Neural crest cell (in vitro differentiated cells): ENCODE measurements at places on chromosomes 3 and 15. TPM values are rescaled to one million over a fixed set of nuclear protein-coding genes. Genes with fewer than 3 reads are reported as not detected.

- H3K27ac ChIP-seq = no peak overlapping the region
- H3K4me3 ChIP-seq = no peak overlapping the region
- H3K36me3 ChIP-seq = no peaks in the 10 kb centered on the region
- peaks cover 4% of the 10 kb centered on the region for H3K4me1 ChIP-seq
Measured at GRCh38 chr3:57960174-57960505, 48.1 kb upstream of the FLNB start.

- DNase-seq = no peak
- H3K36me3 ChIP-seq = no peaks in the 10 kb centered on the region
- H3K27ac ChIP-seq = peak overlapping the region; percentile 92
- no peaks in the 10 kb centered on the region for H3K27me3 ChIP-seq
Measured at GRCh38 chr3:190566043-190566933, 52.4 kb downstream of the IL1RAP start.

- H3K4me3 ChIP-seq = no peak overlapping the region
- H3K36me3 ChIP-seq = peaks cover 8% of the 10 kb centered on the region
- H3K4me1 ChIP-seq = no peaks in the 10 kb centered on the region
- H3K27me3 ChIP-seq = no peaks in the 10 kb centered on the region
- no peak for DNase-seq
- no peak overlapping the region for H3K27ac ChIP-seq
Measured at GRCh38 chr15:69236505-69236904, 62.2 kb upstream of the PAQR5 start.

DNA sequence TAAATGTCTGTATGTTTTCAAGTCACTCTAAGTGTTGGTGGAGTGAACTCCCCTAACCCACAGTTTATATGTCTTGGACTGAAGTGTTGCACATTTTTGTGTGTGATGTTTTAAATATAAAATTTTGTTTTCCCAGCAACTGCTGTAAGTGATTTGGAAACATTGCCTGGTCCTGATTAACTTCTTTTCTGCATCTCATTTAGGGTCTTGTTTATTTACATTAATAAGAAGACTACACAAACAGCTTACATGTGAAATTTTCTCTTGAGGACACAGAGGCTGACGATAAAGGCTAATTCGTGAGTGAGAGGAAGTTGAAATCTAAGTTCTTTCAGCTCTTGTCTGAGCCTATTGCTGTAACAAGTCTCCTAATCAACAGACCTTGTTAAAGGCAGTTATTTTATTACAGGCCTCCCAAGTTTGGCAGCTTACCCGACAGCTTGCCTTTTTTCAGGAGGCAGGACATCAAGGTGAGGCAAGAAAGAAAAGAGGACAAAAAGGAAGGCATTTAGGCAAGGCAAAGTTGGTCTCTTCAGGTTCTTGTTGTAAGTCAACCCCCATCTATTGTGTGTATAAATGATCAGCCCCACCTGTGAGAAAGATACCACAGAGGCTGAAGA lies 177.7 kb upstream of the NR2E3 start:
- H3K4me1 ChIP-seq = peaks cover 47% of the 10 kb centered on the region
- H3K4me3 ChIP-seq = no peak overlapping the region
- DNase-seq = no peak
- no peaks in the 10 kb centered on the region for H3K36me3 ChIP-seq
- H3K27me3 ChIP-seq = peaks cover 3% of the 10 kb centered on the region

DNA sequence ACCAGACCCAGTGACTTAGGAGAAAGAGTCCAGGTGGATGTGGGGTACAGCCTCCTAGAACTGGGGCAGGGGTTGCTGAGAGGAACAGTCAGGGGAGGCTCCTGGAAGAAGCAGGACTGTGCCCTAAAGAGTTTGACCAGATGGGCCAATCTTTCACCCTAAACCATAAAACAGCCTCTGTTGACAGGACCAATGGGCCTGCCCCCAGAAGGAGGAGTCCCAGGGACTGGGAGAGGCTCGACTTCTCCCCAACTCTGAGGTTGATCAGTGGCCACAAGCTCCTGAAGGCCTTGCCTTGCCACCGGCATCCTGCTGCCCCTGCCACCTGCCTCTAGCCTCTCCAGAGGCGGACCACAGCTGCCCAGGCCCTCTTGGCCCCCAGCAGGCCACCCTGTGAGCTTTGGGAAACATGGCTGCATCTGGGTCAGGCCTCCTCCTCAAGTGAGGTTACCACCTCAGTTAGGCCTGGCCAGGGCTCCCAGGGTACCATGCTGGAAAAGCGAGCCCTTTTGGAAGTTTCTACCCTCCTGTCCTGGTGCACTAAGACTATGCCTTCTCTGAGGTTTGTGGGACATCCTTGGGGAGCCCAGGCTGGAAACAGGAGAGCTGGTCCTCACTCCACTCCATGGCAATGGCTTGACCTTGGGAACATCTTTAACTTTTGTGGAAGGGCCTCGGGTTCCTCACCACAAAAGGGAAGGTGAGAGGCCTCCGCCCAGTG lies 2.8 kb downstream of the VIPR1 start:
- H3K27ac ChIP-seq = no peak overlapping the region

- no peak overlapping the region for H3K4me3 ChIP-seq
- peaks cover 12% of the 10 kb centered on the region for H3K27me3 ChIP-seq
- H3K4me1 ChIP-seq = peaks cover 4% of the 10 kb centered on the region
- no peak overlapping the region for H3K27ac ChIP-seq
Measured at GRCh38 chr15:37872661-37873060, 61.8 kb upstream of the TMCO5A start.

- no peak overlapping the region for H3K27ac ChIP-seq
- H3K36me3 ChIP-seq = peaks cover 2% of the 10 kb centered on the region
- no peaks in the 10 kb centered on the region for H3K27me3 ChIP-seq
- H3K4me3 ChIP-seq = no peak overlapping the region
Measured at GRCh38 chr15:61157933-61158332, 71.2 kb downstream of the RORA start.

- DNase-seq = no peak
- no peaks in the 10 kb centered on the region for H3K36me3 ChIP-seq
- H3K4me1 ChIP-seq = no peaks in the 10 kb centered on the region
- H3K27me3 ChIP-seq = peaks cover 7% of the 10 kb centered on the region
- no peak overlapping the region for H3K27ac ChIP-seq
- H3K4me3 ChIP-seq = no peak overlapping the region
Measured at GRCh38 chr15:79657722-79658121, 225.6 kb downstream of the MINAR1 start.

GRCh38 chr3:53823956-53824657 lies 22.1 kb downstream of the CHDH start:
- no peaks in the 10 kb centered on the region for H3K36me3 ChIP-seq
- H3K4me1 ChIP-seq = no peaks in the 10 kb centered on the region
- no peak for DNase-seq
- H3K27ac ChIP-seq = peak overlapping the region; percentile 50
- H3K4me3 ChIP-seq = no peak overlapping the region

GRCh38 chr3:196800742-196801434 lies 61.2 kb downstream of the PAK2 start:
- DNase-seq = no peak
- H3K27me3 ChIP-seq = no peaks in the 10 kb centered on the region
- H3K4me3 ChIP-seq = no peak overlapping the region
- peak overlapping the region; percentile 64 for H3K27ac ChIP-seq

GRCh38 chr15:69377216-69377970 lies 36.8 kb upstream of the KIF23 start:
- H3K27ac ChIP-seq = no peak overlapping the region
- no peak for DNase-seq
- peaks cover 4% of the 10 kb centered on the region for H3K4me1 ChIP-seq

GRCh38 chr3:186413615-186414415 lies 51.8 kb upstream of the DGKG start:
- H3K4me1 ChIP-seq = peaks cover 12% of the 10 kb centered on the region
- no peaks in the 10 kb centered on the region for H3K36me3 ChIP-seq
- peak overlapping the region; percentile 53 for H3K4me3 ChIP-seq
- peaks cover 63% of the 10 kb centered on the region for H3K27me3 ChIP-seq

- H3K27me3 ChIP-seq = no peaks in the 10 kb centered on the region
- H3K4me1 ChIP-seq = peaks cover 5% of the 10 kb centered on the region
- H3K4me3 ChIP-seq = no peak overlapping the region
- DNase-seq = no peak
- peaks cover 10% of the 10 kb centered on the region for H3K36me3 ChIP-seq
Measured at GRCh38 chr3:33834096-33834453, 35.6 kb downstream of the PDCD6IP start.

- peak; percentile 12 for DNase-seq
- peaks cover 20% of the 10 kb centered on the region for H3K36me3 ChIP-seq
- no peaks in the 10 kb centered on the region for H3K4me1 ChIP-seq
- H3K27me3 ChIP-seq = no peaks in the 10 kb centered on the region
- H3K27ac ChIP-seq = no peak overlapping the region
Measured at GRCh38 chr3:49295489-49296058, 18.5 kb upstream of the C3orf62 start.

DNA sequence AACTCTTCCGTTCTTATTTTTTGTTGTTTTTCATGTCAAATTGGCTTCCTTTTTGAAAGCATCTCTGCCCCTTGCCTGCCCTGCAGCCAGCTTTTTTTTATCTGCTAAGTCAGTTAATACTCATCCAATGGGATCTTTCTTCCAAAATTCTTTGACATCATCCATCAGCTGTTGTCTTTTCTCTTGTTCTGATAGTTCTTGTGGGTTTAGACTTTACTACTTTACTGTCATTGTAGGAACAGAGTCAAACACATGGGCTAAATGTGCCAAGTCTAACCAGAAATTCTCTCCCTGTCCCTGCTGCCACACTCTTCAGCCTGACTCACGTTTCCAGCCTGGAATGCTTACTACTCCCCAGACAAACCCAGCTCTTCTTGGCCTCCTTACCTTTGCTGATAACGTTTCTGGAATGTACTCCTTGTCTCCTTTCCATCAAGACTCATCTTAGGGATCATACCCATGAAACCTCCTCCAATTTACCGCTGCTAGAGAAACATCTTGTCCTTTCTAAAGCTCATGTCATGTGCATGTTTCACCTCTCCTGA lies 10.7 kb upstream of the VPS8 start:
- peaks cover 15% of the 10 kb centered on the region for H3K27me3 ChIP-seq
- peaks cover 6% of the 10 kb centered on the region for H3K4me1 ChIP-seq
- no peaks in the 10 kb centered on the region for H3K36me3 ChIP-seq
- DNase-seq = no peak
- H3K27ac ChIP-seq = no peak overlapping the region
- no peak overlapping the region for H3K4me3 ChIP-seq

GRCh38 chr15:98382139-98382538 lies 266.2 kb upstream of the IGF1R start:
- no peaks in the 10 kb centered on the region for H3K36me3 ChIP-seq
- no peak overlapping the region for H3K4me3 ChIP-seq
- no peak for DNase-seq
- peaks cover 3% of the 10 kb centered on the region for H3K4me1 ChIP-seq

GRCh38 chr15:50562735-50563640 lies 16.5 kb upstream of the USP50 start:
- H3K36me3 ChIP-seq = peaks cover 6% of the 10 kb centered on the region
- H3K4me1 ChIP-seq = no peaks in the 10 kb centered on the region
- no peaks in the 10 kb centered on the region for H3K27me3 ChIP-seq
- H3K27ac ChIP-seq = peak overlapping the region; percentile 21
- DNase-seq = no peak

- peak overlapping the region; percentile 82 for H3K4me3 ChIP-seq
- peak overlapping the region; percentile 20 for H3K27ac ChIP-seq
- peaks cover 40% of the 10 kb centered on the region for H3K4me1 ChIP-seq
- DNase-seq = no peak
- H3K27me3 ChIP-seq = peaks cover 59% of the 10 kb centered on the region
Measured at GRCh38 chr3:127823426-127823857, 1.1 kb upstream of the MGLL start.

GRCh38 chr3:135513106-135514059 lies 452.1 kb upstream of the PPP2R3A start:
- H3K4me1 ChIP-seq = peaks cover 10% of the 10 kb centered on the region
- H3K36me3 ChIP-seq = peaks cover 5% of the 10 kb centered on the region
- no peaks in the 10 kb centered on the region for H3K27me3 ChIP-seq
- H3K27ac ChIP-seq = peak overlapping the region; percentile 14

DNA sequence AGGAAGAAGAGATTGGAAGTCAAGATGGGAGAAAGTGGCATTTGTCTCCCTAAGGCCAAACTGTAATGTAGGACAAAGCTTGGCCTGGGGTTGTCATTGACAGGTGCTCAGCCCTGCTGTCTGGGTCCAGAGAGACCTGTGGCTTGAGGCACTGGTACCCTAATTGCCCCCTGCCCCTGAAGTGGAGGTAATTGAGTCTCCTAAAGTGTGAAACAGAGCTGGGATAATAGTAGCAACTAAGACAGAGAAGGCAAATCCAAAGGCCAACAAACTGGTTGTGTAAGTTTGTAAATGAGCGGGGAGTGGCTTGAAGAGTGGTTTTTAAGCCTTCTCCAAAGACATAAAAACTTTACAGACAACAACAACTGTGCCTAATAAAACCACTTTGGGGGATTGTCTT lies 264.2 kb upstream of the ROPN1 start:
- H3K27ac ChIP-seq = no peak overlapping the region
- no peaks in the 10 kb centered on the region for H3K36me3 ChIP-seq
- no peak overlapping the region for H3K4me3 ChIP-seq

- H3K36me3 ChIP-seq = no peaks in the 10 kb centered on the region
- H3K27ac ChIP-seq = peak overlapping the region; percentile 62
- no peak overlapping the region for H3K4me3 ChIP-seq
- peaks cover under 1% of the 10 kb centered on the region for H3K4me1 ChIP-seq
- no peaks in the 10 kb centered on the region for H3K27me3 ChIP-seq
- no peak for DNase-seq
Measured at GRCh38 chr3:10408680-10409079, 87.8 kb upstream of the SEC13 start.

DNA sequence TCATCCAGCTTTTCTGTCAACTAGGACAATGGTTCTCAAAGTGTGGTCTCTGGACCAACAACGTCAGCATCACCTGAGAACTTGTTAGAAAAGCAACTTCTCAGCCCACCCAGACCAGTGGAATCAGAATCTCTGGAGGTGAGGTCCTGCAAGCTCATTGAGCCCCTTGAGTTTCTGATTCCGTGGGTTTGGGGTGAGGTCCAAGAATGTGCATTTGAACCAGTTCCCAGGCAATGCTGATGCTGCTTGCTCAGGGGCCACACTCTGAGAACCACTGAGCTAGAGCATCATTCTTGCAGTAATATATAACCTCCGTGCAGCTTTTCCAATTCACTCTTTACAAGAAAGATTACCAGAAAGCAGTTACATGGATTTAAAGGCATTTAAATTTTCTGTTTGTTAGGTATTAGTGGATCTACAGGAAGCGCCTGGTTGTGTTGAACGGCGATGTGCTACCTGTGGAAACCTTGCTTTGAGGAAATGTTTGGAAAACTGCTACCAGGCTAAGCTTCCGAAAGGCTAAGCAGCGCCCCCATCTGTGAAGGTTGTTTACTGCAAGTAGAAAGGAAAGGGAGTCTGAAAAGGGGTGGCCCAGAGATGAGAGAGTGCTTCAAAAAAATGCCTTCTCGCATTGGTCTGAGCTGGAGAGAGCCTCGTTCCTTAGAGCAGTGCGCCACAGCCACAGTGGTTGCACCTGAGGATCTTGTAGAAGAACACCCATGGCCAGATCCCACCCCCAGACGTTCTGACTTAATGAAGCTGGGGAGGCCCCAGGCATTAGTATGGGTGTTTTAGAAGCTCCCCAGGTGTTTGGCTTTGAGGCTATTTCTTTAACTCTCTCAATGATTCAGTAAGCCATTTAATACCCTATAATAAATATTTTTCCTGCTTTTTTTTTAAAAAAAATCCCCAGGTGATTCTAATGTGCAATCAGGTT lies 50.0 kb downstream of the RLBP1 start:
- peak; percentile 61 for DNase-seq
- no peak overlapping the region for H3K4me3 ChIP-seq
- H3K27ac ChIP-seq = no peak overlapping the region
- no peaks in the 10 kb centered on the region for H3K27me3 ChIP-seq

Gene PARP15
- 0.09 TPM in 1 of 2 replicates, not detected in the other for total RNA-seq

Gene SAXO2
- total RNA-seq = 3.9 TPM in 2 replicates

Gene CGNL1
- 1.2 and 1.3 TPM in 2 replicates for total RNA-seq

Gene TATDN2
- 40.5 TPM in 2 replicates for total RNA-seq

Gene YEATS2
- total RNA-seq = 61.9 and 64.6 TPM in 2 replicates

Gene MELTF
- 3.9 and 4.1 TPM in 2 replicates for total RNA-seq

Gene XIRP1
- not detected in 2 replicates for total RNA-seq

Gene AMIGO3
- 0.89 and 0.96 TPM in 2 replicates for total RNA-seq

Gene GOLGA8J
- 0.32 and 0.54 TPM in 2 replicates for total RNA-seq

Gene GOLGA6A
- total RNA-seq = not detected in 2 replicates

Gene TIMP4
- total RNA-seq = 0.75 and 1.1 TPM in 2 replicates

Gene NIT2
- 41.5 and 44.8 TPM in 2 replicates for total RNA-seq

Gene ZNF385D
- 2.1 and 2.2 TPM in 2 replicates for total RNA-seq

Gene GABRB3
- 19.8 and 23.7 TPM in 2 replicates for total RNA-seq
